GM23248 (cell line): ENCODE measurements at places on chromosomes 5 and 9.

DNA sequence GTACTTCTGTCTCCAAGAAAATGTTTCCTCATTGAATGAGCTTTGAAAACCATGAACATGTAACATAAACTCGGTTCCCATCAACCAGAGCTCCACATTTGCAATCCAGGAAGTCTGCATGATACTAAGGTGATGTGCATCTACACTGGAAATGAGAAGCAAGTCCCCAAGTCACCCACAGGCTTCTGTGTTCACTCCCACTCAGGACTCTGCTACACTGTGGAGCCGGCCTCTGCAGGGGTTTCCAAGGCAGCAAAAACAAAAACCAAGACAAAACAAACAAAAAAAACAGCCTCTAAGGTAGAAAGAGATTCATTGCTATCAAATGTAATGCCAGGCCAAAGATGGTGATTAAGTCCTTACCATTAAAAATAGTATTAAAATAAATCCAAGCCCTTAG lies 593.7 kb downstream of the IRX1 start:
- DNase-seq = peak; percentile 1

GRCh38 chr5:142754031-142754430 lies 16.1 kb upstream of the ARHGAP26 start:
- no peak for DNase-seq

DNA sequence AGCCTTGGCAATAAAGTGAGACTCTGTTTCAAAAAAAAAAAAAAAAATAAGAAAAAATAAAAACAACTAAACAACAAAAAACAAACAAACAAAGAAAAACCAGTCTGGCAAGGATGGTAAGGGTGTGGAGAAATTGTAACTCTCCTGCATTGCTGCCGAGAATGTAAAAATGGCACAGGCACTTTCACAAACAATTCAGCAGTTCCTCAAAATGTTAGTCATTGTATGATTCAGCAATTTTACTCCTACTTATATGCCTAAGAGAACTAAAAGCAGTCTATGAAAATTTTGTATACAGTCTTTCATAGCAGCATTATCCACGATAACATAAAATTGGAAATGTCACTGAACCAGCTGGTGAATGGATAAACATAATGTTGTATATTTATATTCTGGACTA lies 280.4 kb downstream of the CDH9 start:
- DNase-seq = no peak

DNA sequence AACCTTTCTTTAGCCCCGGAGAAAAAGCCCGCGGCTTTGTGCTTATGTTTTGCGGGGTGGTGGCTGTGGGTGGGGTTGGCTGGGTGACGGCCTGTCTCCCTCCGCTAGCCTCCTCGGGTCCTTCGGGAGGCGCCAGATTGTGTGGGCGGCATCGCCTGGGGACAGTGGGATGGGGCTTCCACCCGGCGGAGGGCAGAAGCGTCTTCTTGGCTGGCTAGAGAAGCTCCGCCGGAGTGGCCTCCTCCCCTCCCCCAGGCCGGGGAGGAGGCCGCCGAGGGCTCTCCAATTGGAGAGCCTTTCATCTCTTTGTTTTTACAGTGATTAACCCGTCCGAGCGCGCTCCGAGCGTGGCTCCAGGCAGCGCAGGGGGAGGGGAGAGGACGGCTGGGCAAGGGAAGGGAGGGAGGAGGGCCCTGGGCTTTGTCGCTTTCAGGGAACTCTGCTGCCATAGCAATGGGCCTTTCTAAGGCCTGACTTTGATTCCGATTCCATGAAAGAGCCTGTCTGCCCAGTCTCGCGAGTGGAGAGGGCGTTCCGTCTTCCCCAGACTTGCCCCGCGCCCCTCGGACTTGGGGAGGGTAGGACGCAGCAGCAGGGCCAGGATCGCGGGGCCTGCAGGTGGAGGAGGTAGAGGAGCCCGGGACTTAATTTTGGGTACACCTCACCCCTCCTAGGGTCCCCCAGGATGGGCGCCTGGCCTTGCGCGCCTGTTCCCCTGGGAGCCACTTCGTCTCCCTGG lies 36.7 kb upstream of the TIFAB start:
- peak; percentile 83 for DNase-seq

DNA sequence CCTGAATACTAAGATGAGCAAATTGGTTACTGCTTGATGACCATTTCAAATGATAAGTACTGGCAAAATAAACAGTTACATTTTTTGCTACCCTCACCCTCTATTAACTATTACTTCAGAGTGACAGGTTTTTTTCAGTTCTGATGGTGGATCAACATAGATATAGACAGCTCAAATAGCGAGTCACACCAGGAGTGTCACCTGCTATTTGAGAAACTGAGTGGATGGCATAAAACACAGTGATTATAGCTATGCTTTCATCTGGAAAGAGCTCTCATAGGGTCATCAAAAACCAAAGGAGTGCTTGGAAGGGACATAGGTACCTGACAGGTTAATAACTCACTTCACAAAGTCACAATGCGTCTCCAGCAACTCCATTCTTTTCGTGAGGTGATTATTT lies 244.5 kb upstream of the C9orf72 start:
- peak; percentile 0 for DNase-seq

- no peak for DNase-seq
These were observed 37.7 kb upstream of the HMCN2 start for GRCh38 chr9:130227833-130228232.

GRCh38 chr9:122339579-122339978 lies 31.2 kb upstream of the PTGS1 start:
- no peak for DNase-seq

GRCh38 chr5:155081618-155082017 lies 68.1 kb downstream of the KIF4B start:
- no peak for DNase-seq

- DNase-seq = no peak
These were observed 161.0 kb downstream of the PBX3 start for GRCh38 chr9:125908136-125908535.

DNA sequence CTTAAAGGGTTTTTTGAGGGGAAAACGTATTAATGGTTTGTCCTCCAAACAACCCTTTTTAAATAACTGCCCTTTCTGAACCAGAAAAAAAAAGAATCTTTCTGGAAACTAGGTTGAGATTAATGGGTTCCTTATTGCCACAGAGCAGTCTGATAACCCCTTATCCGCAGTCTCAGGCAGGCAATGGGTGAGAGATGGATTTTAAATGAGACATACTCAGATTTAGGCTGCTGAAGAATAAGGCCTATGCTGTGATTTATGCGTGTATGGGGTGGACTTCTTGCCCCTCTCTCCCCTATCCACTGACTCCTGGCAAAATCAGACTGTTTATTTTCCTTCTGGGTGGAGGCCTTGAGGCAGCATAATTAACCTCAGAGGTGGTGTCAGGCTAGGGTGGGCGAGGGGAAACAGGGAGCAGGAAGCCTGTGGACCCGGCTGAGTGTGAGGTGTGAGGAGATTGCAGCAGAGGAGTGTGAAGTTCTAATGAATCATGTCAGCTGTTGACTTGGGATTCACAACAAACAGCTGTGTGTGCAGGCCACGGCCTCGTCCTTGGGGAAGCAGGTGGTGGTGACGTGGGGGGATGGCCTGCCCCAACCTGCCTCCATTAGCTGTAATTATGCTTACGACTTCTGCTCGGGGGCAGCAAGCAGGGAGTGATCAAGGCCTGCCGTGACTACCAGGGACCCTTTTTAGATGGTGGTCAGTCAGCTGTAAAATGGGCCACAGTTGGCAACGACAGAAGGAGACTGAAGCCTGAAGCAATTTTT lies 196.4 kb downstream of the SEMA6A start:
- no peak for DNase-seq

- DNase-seq = peak; percentile 66
These were observed 4.8 kb upstream of the SARDH start for GRCh38 chr9:133742849-133743444.

DNA sequence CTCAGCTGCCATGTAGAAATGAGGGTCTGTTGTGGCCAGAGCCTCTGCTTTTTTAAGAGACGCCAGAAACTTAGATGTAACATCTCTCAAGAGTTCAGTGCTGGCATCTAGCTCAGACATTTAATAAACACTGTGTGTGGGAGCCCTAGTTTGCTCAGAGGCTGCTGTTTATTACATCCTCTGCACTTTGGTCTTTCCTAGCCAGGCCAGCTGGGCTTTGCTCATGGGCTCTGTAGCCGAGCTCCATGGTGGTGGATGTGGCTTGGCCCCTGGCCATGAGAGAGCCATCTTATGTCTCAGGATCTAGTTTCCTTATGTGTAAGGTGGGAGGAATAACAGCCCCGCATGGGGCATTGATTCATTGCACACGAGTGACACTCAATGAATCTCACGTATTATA lies 30.0 kb downstream of the ARHGEF37 start:
- DNase-seq = peak; percentile 68

- DNase-seq = peak; percentile 70
These were observed 66.9 kb upstream of the GLIS3 start for GRCh38 chr9:4366591-4367330.

DNA sequence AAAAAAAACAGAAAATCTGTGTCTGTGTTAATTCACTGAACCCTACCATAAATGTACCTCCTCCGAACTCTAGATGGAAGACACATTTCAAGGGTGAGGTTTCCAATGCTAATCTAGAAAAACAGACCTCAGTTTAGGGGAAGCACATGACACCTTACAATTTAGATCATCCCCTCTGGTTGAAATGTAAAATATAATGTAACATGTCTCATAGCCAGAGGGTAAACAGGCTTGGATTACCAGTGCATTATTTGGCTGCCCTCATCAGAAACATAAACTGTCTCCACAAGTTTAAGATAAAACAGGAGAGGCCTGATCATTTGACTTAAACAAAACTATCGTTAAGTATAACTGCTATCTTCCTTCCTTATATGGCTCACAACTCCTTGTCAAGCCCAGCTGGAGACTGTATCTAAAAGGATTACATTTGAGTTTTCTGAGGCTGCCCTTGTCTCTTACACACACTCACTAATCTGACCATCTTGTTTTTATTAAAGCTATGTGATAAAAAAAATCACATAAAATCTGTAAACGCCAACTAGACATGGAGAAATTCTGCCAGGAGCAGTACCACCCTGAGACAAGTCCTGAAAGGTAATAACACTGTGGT lies 105.7 kb downstream of the LURAP1L start:
- peak; percentile 0 for DNase-seq

- DNase-seq = no peak
These were observed 178.8 kb upstream of the ERCC6L2 start for GRCh38 chr9:95696701-95697100.

- DNase-seq = no peak
These were observed 45.2 kb downstream of the AHRR start for GRCh38 chr5:366541-367357.

- DNase-seq = peak; percentile 16
These were observed 193.5 kb downstream of the CD180 start for GRCh38 chr5:67002832-67003684.

GRCh38 chr5:172689218-172689572 lies 48.1 kb downstream of the NEURL1B start:
- no peak for DNase-seq

- DNase-seq = no peak
These were observed 57.1 kb downstream of the COL23A1 start for GRCh38 chr5:178533136-178533535.

DNA sequence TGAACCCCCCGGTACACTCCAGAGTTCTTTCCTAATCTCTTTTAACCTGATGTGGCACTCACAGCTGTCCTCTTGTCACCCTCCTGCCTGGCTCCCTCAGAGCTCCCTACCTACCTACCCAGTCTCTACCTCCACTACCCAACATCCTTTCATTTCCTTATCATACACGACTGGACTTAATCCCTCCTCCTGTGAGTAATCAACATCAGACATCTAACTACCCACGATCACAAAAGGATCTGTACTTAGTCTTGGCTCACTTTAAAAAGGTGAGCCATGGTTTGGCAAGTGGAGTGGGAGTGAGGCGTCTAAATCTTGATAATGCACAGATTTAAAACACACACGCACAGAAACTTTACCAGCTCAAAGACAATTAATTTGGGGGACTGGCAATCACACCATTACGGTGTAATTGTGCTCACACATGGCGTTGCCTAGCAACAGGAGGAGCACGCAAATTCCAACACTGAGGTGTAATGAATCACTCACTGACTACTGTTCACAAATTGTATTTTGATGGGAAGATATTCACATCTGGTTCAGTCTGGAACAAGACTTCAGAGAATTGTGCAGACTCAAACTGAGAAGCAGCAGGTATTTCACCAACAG lies 235.9 kb downstream of the EPB41L4A start:
- DNase-seq = peak; percentile 25

DNA sequence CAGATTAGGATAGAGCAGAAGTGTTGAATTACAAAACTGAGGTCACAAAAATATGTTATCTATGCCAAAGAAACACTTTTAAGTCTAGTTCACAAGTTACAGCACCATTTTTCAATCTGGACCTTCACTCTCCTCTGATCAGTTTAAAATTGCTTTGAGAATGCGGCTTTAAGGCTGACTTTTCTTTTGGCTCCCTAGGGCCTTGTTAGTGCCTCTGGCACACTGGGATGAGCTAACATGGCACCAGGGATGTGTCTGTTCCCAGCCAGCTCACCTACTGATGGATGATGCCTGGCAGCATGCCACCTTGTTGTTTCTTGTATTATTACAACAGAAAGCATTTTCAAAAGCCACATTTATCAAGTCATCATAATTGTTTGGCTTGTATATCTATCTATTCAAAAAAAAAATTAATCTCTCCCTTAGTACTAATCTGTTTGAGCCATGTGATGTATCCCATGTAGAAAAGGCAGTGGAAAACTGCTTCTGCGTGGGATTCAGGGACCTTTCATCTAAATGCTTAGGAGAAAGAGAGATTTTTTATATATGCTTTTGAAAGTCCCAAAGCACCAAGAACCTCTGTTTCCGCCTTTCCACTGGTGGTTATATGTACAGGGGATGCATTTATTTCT lies 46.6 kb downstream of the ADAMTSL1 start:
- DNase-seq = peak; percentile 42

DNA sequence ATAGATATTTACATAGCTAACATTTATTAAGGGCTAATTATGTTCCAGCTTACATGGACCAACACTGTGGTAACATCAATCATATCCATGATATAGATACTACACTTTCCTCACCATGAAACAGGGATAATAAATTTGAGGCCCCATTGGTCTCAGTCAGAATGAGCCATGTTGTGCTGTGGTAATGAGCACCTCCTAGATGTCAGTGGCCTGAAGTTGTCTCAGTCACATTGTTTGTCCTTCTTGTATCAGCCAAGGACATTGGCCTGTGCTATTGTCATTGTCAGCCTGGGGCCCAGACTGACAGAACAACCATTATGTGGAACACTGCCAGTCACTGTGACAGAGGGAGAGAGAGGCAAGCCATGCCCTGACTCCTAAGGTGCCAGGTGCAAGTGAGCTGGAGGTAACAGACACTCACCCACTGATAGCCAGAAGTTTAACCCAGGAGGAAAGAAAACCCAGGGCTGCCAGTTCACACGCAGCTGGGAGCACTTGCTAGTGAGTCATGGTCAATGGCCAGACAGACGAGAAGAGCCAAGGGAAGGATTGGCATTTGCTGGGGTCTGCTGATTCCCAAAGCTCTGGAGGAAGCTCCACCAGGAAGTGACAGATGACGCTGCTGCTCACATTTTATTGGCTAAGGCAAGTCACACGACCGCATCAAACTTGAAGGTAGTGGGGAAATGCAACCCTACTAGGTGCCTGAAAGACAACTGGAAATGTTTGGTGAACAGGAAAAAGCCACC lies 224.2 kb downstream of the MELK start:
- no peak for DNase-seq

- DNase-seq = peak; percentile 85
These were observed 126.0 kb downstream of the SUSD1 start for GRCh38 chr9:112048924-112049691.
